NCI-H524 (cell line): ENCODE measurements at places on chromosomes 2 and 18.

GRCh38 chr2:67650291-67651133, 253.4 kb downstream of the ETAA1 start:
- DNase-seq: peak; percentile 43

DNA sequence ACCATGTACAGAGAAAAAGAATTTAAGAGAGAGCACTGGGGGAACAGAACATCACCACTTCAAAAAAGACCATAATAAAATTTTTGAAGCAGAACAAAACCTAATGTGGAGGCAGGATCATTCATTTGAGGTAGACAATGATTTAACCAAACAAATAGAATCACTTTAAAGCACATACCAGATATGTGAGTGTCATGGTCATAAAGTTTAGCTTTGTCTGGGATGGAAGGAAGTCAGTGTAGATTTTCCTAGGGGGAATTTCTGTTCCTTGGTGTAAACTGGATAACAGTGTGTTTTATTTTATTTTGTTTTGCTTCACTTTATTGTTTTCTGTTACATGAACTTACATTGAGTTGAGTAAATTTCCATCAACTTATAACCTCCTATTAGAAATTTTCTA, 120.8 kb downstream of the CRIM1 start:
- DNase-seq: no peak

GRCh38 chr2:17540813-17541530, 476 bp downstream of the VSNL1 start:
- DNase-seq: peak; percentile 79

GRCh38 chr2:226601881-226602662, 197.5 kb downstream of the IRS1 start:
- no peak for DNase-seq

GRCh38 chr2:8303322-8303832, 378.5 kb upstream of the ID2 start:
- no peak for DNase-seq

- DNase-seq: no peak
Observed at GRCh38 chr18:45059695-45060094, 379.0 kb downstream of the SETBP1 start.

GRCh38 chr18:29737620-29738019, 1304.9 kb downstream of the DSC3 start:
- DNase-seq: no peak

GRCh38 chr18:59814891-59815290, 84.9 kb upstream of the PMAIP1 start:
- no peak for DNase-seq

DNA sequence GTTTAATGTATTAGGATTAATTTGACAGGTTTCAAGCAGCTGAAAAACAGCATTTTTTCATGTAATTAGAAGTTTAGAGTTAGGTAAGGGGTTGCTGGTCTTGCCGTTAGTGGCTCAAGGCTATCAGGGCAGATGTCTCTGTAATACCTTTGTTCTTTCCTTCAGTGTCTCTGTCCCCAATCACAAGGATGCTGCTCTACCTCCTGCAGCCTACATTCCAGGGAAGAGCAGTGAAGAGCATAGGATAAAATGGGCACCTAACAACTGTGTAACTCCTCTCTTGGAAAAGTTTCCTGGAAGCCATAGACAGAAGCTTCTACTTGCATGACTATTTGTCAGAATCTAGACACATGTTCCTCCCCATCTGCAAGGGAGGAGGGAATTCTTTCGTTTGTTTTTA, 9.4 kb upstream of the SERPINB7 start:
- no peak for DNase-seq

GRCh38 chr2:46493241-46493970, 14.0 kb downstream of the TMEM247 start:
- DNase-seq: no peak

DNA sequence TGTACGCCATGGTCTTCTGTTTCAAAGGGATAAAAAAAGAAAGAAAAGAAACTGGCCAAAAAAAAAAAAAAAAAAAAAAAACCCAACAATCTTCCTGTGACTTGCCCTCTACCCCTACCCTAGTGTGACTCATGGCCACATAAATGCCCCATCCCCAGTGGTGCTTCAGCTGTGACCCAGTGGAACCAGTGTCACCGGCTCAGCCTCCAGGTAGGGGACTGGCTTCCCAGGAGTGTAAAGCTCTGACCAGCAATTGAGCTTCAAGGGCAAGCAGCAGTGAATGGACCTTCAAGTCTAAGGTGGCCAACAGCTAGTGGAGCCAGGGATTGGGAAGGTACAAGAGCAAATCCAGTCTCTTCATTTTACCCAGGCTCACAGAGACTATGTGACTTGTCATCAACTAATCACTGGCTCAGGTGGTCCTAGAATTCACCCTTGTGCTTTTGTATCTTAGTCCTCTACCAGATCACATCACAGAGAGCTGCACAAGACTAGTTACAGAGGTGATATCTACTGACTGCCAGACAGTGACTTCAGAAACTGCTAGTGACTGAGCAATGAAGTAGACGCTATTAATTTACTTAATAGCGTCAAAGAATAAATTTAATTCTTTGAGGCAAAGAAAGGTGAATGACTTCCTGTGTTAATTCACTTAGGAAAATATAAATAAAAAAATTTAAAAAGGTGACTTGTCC, 1.3 kb upstream of the TGFBRAP1 start:
- no peak for DNase-seq

DNA sequence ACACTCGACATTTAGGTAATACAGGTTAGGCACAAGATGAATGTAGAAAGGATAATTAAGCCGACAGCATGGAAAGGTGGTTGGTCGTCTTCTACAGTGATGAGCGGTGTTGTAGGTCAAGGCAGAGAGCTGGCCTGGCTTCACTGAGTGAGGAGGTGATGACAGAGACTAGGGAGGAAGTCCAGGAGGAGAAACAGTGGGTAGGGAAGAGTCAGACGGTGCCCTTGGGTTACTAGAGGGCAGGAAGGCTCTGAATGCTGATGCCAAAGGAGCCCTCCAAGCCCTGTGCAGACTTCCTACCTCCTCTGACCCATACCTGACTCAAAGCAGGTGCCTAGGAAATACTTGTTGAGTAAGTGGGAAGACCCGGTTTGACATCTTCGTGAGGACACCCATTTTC, 100.8 kb downstream of the ITGB1BP1 start:
- DNase-seq: no peak

GRCh38 chr2:31136732-31137131, 1.5 kb downstream of the GALNT14 start:
- DNase-seq: no peak

DNA sequence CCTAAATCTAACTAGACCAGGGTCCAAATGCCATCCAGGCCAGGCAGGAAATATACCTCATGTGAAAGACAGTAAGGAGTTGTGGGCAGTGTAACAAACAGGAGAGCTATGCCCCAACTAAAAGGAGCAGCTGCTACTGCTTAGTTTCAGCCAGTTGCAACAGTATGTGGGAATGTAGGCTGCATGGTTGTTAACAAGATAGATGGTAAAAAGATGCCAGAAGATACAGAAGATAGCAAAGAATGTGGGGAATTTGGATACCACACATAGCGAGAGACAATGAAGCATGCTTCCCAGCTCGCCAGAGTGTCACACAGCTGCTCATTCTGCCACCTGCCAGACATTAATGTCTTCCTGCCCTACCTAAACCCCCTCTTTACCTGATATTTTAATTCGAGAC, 39.4 kb upstream of the CYBRD1 start:
- DNase-seq: no peak

DNA sequence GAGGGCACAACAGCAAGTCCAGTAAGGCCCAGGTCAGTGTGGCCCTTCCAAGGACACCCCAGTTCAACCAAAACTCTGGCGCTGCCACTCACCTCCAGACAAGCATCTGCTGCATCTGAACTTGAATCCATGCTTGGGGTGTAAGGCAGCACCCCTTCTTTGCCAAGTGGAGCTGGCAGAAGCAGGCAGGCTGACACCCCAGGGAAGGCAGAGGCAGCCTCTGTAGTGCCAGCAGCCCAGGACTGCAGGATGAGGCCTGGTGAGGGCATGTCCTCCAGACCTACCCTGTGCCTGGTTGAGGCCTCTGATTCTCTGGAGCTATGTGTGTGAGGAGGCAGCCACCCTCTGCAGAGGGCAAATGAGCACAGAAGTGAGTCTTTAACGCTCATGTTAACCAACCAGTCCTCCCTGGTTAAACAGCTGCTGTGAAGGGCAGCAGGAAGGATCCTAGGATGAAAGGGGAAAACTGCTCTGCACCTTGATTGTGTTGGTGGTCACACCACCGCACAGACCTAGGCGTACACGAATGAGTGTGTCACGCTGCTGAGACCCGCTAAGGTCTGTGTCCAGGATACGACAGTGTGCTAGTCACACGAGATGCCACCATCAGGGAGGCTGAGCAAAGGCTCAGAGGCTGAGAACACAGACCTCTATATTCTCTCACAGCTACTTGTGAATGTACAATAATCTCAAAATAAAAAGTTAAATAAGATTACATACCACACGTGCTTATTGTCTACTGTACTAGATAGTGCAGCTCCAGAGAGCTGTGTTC, 2.2 kb downstream of the PARD6G start:
- no peak for DNase-seq

- no peak for DNase-seq
Observed at GRCh38 chr18:8871489-8871888, 166.1 kb downstream of the MTCL1 start.

GRCh38 chr2:162065767-162066166, 8.2 kb downstream of the DPP4 start:
- no peak for DNase-seq

DNA sequence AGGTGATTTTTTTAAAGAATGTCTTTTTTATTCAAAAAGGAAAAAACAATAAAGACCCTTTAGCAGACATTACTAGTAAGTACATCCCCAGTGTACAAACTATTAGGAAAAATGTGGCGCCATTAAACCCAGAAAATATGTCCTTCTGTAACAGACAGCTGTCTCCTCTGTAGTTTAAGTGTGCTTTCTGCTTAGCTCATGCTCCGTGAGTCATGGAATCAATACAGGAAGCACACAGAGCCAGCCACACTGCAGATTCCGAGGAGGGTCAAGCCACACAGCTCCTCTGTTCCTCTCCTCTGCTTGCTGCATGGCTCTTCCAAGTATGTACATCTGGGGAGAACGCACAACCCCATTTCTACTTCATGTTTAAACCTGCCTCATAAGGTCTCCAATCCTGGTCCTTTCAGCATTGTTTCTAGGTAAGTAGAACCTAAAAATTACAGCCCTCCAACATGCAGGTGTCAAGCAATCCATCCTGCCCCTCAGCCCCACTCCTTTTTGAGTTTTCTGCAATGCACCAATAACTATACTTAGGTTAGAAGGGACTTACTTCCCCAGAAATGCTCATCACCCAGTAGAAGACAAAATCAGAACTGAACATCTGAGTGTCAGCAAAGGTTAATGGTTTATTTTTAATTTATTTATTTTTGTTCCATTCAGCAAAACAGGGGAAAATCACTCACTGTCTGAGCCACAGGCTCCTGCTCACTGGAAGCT, 37.5 kb downstream of the ACVR1 start:
- peak; percentile 72 for DNase-seq

DNA sequence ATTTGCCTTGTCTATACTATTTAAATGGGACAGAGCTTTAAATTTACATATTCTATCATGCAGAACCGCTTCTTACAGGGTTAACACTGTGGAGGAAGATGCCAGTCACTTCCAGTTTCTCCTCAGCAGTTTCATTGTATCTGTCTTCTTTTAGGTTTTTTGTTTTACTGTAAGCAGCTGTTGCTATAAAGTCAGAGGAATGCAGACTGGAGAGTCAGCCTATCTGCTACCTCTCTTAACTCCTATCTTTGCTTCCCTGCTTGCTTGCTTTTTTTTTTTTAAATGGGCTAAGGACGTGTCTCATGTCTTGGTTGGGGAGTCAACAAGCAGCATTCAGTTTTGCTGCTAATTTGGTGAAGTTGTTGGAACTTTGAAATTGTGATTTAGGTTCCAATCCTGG, 8.9 kb downstream of the EPC2 start:
- no peak for DNase-seq
